Hindlimb muscle (tissue), 1 donor: ENCODE measurements at places on chromosomes 4 and X. TPM values are rescaled to one million over a fixed set of nuclear protein-coding genes. Genes with fewer than 3 reads are reported as not detected.

DNA sequence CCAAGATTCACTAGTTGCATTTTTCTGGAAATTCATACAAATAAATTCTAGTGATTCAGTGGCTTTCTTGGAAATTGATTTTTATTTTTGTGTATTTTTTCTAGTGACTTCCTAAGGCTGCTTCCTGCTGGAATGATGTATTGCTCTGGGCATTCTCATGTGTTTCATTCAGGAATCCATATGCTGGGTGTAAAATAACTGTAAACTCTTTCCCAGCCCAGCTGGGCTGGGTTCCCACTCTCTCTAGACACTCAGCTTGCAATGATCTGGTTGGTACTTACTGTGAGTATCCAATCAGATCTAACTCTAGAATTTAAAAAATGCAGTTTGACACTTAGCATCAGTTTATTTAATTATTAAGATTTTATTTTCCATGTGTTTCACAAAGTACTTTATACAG is 882.2 kb downstream of the STIM2 start:
- peak; percentile 19 for DNase-seq

NIPAL1 gene
- polyA plus RNA-seq, result 3.1 TPM

TENM3 gene
- 17.7 TPM for polyA plus RNA-seq

SYTL5 gene
- 0.05 TPM for polyA plus RNA-seq

ADH1A gene
- polyA plus RNA-seq, result 0.88 TPM
